ENCODE measurements at places on chromosomes 12 and 14.

DNA sequence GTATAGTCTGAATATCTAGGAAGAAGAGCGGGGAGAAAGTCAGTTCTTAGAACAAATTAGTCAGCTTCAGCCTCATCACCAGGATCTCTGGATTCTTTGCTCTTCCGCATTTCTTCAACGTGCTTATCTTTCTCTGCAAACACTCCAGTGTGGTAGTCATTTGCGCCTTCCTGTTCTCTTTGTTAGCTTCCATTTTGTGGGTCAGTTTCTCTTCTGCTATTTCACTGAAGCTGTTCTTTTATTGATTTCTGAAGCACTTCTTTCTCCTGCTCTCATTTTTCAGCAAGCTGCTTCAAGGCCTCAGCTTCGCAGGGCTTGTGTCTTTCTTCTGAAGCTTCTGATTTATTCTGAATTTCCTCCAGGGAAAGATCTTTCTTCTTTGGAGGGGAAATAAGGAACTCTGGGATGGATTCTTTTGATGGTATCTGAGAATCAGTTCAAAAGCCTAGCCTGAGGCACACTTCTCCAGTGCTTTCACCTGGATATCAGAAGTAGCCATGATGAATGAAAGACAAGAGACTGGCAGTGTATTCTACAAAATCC, 13.5 kb downstream of the AMN1 start:
- no peak for DNase-seq

GRCh38 chr12:55227643-55228042, 6.8 kb downstream of the OR10A7 start:
- DNase-seq = no peak

- no peak for DNase-seq
Observed at GRCh38 chr12:6444031-6444430, 724 bp upstream of the CD27 start.

DNA sequence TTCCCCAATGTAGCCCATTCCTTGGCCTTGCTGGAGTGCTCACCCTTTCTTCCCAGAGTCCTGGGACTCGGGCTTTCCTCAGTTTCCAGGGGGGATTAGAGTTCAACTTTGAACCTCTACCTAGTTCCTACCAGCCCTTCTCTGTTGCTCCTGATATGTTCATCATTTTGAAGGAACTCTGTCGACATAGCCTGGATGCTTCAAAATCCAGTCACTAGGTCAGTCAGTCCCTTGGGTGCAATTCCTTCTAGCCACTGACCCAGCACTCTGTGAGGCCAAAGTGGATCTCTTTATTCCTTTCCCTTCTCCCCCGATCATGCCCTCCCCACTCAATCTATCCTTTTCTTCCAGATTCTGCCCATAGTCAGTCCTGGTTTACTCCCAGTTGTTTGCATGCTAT, 72.3 kb upstream of the TMCC3 start:
- DNase-seq = no peak

DNA sequence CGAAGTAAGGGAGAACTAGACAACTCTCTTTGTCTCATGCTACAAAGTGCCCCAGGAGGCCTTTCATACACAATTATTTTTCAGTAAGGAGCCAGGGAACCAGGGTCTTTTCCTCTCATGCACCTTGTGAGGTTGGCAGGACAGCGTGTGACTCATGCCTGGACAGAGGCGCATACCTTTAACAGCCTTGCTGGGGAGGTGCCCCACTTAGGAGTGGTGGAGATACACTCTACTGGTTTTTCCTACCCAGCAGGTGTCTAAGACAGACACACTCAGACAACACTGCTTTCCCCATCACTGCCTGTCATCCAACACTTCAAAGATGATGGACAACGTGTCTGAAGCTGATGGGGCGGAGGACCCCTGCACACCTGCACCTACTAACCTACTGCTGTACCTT, 49.1 kb downstream of the B4GALNT3 start:
- no peak for DNase-seq

DNA sequence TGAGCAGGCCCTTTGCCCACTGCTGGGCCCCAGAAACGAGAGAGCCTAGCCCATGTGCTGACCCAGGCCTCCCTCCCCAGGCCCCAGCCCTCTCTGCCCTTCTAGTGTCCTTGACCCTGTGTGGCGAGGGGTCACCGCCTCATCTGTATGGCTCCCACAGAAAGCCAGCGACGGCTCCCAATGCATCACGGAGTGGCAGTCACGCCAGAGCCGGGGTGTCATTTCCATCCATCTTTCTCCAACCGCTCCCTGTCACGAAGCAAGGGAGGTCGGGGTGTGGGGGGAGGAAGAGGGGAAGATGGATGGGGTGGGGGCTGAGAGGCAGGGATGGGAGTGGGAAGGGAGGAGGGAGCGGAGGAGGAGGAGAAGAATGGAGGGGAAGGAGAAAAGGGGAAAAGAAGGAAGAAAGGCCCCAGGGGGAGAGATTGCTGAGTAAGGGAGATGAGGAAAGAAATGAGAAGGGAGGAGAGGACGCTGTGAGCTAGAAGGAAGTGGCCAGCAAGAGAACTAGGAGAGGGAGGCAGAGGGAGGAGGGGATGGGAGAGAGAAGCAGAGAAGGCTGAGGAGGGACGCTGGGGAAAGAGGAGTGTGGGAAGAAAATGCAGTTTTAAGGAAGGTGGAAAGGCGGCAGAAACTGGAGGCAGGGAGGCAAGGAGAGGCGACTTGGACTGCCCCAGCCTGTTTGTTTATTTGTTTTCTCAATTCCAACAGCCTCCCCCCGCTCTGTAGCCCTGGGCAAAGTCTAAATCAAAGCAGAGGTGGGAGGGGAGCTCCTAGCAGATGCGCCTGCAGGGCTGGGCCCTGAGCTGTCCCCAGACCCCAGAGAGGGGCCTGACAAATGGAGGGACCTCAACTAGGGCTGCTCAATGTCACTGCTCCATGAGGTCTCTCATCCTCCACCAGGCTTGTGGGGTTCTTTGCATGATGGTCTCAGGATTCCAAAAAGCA, 75.5 kb upstream of the LHX5 start:
- no peak for DNase-seq

- DNase-seq = peak; percentile 48
Observed at GRCh38 chr14:102508774-102509745, 516 bp downstream of the ANKRD9 start.
